SHP77 treated with DMSO at 0.1 percent for 48 hours (cell line): ENCODE measurements at places on chromosomes 1 and 21.

DNA sequence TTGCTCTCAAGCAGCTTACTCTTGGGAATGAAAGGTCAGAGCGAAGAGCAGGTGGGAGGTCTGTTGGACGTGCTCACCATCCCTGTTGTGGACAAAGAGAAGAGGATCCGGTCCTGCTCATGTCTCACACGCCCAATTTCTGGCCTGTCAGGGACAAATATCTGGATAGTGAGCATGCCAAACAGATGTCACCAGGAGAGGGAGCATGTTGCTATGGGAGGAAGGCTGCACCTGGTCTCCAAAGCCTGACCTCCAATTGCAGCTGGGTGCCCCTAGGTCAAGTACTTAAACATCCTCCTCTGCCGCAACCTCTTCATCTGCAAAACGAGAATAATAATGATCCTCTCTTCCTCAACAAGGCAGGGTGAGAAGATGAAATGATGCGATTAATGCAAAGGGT, 53.4 kb downstream of the DMRTA2 start:
- DNase-seq = peak; percentile 2

- no peak for DNase-seq
Observed at GRCh38 chr1:164813776-164814175, 254.8 kb downstream of the PBX1 start.

- no peak for DNase-seq
Observed at GRCh38 chr1:158049853-158050252, 56.4 kb downstream of the KIRREL1 start.

GRCh38 chr1:160797861-160798273, 1.9 kb downstream of the LY9 start:
- DNase-seq = no peak

- DNase-seq = no peak
Observed at GRCh38 chr1:219442611-219443061, 170.3 kb downstream of the ZC3H11B start.

DNA sequence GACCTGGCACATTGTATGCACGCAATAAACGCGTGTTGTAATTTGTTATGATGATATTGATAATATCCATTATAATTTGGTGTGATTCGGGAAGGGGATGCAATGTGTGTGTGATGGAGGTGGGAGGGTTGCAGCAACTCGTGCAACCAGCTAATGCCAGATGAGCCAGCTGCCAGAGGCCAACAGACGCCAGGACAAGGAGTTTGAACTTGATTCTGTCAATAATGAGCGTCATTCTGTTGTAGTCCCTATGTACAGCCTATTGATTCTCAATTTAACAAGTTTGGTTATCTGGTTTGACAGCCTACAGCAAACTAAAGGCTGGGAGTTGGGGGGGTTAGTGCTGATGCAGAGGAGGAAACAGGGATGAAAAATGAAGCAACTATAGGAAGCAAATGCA, 35.5 kb downstream of the TIAM1 start:
- no peak for DNase-seq

GRCh38 chr1:93675271-93675670, 6.4 kb downstream of the BCAR3 start:
- no peak for DNase-seq

DNA sequence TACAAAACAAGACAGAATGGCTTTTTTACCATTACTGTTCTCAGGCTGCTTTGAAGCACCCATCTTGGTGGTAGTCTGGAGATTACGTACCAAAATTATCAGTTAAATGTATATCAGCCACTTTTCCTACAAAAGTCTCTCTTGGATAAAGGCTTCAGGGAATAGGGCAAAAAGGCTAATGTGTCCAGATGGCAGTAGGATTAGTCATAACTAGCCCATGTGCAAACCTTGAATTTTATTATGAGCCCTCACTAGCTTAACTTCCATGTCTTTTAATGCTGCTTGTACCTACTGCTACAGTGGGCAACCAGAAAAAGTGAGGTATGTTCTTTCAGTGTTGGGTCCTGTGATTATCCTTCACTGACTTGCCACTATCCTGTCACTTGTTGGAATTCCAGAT, 51.0 kb downstream of the PLPPR4 start:
- DNase-seq = no peak

- DNase-seq = no peak
Observed at GRCh38 chr1:104467590-104467989, 717.9 kb downstream of the AMY1C start.

GRCh38 chr1:243312952-243313634, 57.3 kb downstream of the SDCCAG8 start:
- no peak for DNase-seq

GRCh38 chr1:232238009-232238408, 391.9 kb downstream of the SIPA1L2 start:
- no peak for DNase-seq

GRCh38 chr1:161989108-161989507, 34.6 kb downstream of the OLFML2B start:
- no peak for DNase-seq

- DNase-seq = no peak
Observed at GRCh38 chr1:182646739-182647138, 37.6 kb downstream of the RGS8 start.

DNA sequence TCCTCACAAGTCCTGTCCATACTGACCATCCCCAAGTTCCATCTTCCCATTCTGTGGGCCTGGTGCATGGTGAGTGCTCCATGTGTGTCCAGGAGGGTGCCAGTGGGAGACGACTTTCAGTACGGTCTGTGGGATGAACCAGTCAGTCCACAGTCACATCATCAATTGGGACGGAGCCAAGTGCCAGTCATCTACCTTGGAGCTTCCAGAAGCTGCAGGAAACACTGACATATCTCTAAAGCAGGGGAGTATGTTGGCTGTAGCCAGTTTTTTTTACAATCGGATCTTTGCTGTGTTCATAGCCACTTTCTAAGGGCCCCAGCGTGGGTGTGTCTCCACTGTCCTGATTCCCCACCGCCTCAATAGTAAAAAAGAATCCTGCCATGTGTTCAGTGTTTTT, 13.6 kb upstream of the TRIM17 start:
- no peak for DNase-seq

DNA sequence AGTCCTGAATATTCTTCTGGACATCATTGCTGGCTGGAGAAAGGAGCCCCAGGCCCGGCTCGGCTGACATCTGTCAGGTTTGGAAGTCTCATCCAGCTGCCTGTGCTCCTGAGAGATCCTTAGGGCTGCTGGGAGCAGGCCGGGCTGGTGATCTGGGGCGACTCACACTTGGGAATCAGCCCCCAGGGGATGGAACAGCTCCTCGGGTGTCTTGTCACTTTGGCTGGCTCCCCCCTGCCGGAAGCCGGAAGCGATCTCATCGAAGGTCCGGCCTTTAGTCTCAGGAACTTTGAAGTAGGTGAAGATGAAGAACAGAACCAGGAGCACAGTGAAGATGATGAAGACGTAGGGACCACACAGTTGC, 31.8 kb downstream of the SLC2A1 start:
- DNase-seq = no peak

GRCh38 chr1:201146626-201147390, 7.5 kb downstream of the TMEM9 start:
- no peak for DNase-seq

DNA sequence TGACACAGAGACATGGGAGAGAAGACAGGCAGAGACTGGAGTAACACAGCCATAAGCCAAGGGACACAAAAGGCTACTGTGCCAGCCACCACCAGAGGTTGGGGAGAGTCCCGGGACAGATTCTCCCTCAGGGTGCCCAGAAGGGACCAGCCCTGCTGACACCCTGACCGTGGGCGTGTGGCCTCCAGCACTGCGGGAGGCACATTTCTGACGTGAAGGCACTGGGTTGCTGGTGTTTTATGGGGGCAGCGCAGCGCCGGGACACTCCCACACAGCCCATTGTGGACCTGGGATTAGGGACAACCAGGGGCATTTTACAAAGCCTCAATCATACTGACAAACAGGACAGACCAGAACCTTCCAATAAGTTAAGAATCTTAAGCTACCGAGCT, 26.2 kb downstream of the PRDM15 start:
- no peak for DNase-seq

GRCh38 chr1:21814241-21814918, 2.3 kb downstream of the LDLRAD2 start:
- no peak for DNase-seq

GRCh38 chr1:161313554-161314200, 504 bp upstream of the SDHC start:
- DNase-seq = no peak

GRCh38 chr1:30321246-30321910, 402.0 kb downstream of the MATN1 start:
- DNase-seq = peak; percentile 69

GRCh38 chr1:230575886-230576500, 66.3 kb upstream of the COG2 start:
- DNase-seq = no peak

- no peak for DNase-seq
Observed at GRCh38 chr1:26959722-26960624, at the start of gene KDF1. KDF1 (minus strand) TSS chr1:26960468; CDS start chr1:26952380, 8,088 bp downstream.

DNA sequence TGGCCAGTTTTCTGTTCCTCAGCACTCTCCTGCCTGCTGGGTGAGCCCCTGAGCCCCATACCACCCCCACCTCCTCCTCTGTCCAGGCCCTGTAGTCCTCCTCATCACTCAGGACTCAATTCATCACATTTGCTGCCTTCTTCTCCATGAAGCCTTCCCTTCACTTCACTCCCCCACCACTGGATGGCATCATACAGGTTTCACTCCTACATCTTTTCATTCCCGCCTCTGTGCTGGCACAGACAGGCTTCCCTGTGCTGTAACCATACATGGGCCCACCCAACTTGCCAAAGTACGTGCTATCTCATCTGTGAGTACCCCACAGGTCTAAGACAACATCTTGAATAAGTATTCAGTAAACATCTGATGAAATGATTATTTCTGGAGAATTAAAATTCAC, 56.9 kb downstream of the SLC45A1 start:
- peak; percentile 10 for DNase-seq

- DNase-seq = no peak
Observed at GRCh38 chr1:3209201-3209600, 140.2 kb downstream of the PRDM16 start.

GRCh38 chr1:235336903-235337302, 8.5 kb downstream of the GGPS1 start:
- DNase-seq = no peak

- peak; percentile 68 for DNase-seq
Observed at GRCh38 chr1:1858382-1859086, 32.4 kb downstream of the GNB1 start.

- DNase-seq = peak; percentile 13
Observed at GRCh38 chr1:115980998-115981993, 5.0 kb downstream of the SLC22A15 start.

DNA sequence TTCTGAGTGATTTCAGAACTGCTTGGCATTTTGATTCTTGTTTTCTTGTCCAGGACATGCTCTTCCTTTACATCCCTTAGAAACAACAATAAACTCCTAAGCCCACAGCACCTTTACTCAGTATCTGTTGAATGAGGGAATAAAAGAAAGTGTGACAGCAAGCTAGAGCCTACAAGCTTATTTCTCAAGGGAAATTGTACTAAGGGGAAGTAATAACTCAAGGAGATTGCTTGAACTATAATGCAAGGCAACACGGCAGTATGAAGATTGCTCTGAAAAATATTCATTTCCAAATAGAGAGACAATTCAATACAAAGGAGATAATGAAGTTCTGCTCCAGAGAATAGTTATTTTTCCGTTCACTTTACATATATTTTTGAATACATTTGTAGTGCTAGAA, 6.5 kb downstream of the OR6P1 start:
- no peak for DNase-seq

DNA sequence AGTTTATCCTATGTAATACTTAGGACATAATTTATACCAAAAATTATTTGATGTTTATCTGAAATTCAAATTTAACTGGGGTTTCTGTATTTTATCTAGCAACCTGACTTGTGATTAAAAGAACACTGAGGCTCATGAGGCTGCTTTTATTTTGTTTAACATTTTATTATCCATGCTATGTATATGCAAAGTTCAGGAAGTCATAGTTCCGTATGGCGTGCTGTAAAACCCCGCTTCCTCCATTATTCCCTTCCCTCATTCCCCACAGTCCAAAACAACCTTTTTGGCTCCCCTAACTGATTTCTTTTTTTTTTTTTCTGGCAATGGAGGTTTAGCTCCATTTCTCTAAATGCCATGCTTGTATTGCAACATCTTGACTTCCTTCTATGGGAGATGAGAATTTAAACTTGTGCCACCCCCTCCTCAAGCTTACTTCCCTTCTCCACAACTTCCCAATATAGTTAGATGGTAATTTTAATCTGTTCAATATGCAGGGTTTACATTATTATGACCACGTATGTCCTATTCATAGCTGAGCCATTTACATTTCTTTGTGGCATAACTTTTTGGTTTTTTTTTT, 138.0 kb upstream of the DNAH14 start:
- DNase-seq = no peak

DNA sequence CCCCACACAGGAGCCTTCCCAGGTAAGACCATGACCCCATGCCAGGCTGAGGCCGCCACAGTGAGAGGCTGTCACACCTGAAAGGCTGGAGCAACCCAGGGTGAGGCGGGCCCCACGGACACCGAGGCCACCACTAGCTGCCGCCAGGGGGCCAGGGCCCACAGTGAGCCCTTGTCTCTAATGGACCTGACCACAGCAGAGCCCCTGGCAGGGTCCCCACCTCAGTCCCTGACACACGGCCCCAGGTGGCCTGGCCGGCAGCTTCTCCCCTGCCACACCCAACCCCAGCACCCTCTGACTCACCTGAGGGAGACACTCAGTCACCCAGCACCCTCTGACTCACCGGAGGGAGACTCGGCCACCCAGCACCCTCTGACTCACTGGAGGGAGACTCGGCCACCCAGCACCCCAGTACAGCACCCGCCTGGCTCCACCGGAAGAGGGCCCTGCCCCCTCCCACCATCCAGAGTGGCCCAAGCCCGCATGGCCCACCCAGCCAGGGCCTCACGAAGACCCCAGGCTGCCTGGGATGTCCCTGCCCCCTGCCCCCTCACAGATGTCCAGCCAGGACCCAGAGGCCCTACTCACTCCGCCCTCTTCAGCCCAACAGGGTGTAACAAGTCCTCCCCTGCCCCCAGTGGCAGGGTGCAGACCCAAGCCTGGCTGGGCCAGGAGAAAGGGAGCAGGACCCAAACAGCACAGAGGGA, 4.4 kb downstream of the DVL1 start:
- DNase-seq = no peak

DNA sequence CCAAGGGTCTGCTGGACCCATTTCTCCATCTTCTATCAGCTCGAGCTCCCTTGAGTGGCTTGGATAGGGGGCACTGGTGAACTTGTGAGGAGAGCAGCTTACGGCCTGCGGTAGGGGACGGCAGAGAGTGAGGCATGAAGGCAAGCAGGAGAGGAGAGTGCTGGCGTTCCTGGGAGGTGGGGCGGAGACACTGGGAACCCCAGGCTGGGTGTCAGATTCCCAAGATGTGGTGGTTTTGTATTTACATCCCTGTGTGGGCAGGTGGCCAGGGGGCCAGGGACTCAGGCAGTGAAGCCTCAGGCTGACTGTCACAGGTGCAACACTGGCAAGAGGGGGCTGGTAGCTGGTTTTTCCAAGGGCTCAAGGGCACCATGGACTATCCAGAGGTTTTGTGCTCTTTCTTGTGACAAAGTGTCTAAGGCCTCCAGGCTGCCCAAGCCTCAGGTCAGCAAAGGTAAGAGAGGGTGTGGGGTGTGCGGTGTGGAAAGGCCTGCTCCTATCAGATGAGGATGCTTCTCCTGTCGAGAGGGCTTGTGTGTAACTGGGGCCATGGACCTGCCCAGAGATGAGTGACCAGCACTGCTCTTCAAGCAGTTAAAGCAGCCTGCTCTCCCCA, 45.1 kb upstream of the ROR1 start:
- DNase-seq = no peak

GRCh38 chr21:23101111-23101510, 2102.9 kb downstream of the NCAM2 start:
- no peak for DNase-seq
